Skeletal muscle cell (primary cell): ENCODE measurements at places on chromosomes 2 and 18.

DNA sequence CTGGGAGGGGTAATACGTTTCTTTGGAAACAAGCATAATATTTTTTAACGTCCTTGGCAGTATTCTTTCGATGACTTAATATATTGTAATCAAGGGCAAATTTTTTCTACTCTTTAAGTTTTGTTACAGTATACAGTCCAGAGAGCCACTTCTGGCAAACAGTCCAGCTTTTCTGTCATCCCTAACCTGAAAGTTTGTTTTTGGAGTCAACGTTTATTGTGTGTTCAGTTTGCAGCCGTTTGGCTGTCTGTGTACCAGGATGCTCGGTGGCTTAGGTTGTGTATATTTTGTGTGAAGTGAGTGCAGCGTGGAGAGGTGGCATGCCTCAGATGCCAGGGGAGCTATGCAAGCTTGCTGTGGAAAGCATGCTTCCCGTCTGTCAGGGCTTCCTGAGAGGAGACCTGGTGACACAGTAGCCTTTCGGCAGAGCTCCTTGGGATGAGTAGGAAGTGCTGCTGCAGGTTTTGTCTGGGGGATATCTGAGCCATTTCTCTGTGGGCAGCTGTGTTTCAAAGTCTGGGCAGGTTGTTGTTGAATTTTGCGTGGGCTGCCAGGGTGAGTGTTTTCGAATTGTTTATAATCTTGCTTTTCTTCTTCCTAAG, 14.7 kb downstream of the MAP3K20 start:
- no peak for DNase-seq

- DNase-seq = no peak
Measured at GRCh38 chr2:182115258-182115657, 129.6 kb downstream of the PPP1R1C start.

DNA sequence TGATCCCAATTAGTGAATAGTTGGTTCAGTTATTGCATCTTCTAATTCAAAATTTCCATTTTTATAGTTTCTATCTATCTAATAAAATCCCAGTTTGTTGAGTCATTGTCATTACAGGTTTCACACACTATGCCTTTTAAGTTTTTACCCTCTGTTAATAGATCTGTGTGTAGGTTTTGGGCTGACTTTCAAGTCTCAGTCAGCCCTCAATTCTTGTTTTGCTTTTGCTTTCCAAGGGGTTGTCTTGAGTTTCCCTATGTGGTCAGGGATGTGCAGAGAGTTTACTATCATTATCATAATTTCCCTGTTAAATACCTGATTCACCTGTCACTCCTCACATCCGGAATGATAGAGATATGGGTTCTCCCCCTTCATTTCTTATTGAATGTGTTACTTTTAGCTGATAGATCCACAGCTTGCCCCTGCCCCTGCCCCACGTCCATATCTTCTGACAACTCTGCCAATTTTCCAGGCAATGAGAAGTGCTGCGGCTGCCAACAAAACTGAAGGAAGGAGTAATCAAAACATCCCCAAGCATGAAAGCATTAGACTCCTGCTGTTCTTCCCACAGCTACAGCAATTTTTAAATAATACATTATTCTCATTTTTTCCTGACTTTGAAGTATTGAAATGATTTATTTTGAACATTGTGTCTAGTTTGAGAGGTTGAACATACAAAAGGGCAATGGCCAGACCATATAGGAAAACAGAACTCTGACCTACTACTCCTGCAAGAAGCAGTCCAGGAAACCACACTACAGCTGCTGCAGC, 1064.8 kb downstream of the SUCLG1 start:
- peak; percentile 8 for DNase-seq

- DNase-seq = no peak
Measured at GRCh38 chr2:102736110-102736409, 25.8 kb upstream of the TMEM182 start.

DNA sequence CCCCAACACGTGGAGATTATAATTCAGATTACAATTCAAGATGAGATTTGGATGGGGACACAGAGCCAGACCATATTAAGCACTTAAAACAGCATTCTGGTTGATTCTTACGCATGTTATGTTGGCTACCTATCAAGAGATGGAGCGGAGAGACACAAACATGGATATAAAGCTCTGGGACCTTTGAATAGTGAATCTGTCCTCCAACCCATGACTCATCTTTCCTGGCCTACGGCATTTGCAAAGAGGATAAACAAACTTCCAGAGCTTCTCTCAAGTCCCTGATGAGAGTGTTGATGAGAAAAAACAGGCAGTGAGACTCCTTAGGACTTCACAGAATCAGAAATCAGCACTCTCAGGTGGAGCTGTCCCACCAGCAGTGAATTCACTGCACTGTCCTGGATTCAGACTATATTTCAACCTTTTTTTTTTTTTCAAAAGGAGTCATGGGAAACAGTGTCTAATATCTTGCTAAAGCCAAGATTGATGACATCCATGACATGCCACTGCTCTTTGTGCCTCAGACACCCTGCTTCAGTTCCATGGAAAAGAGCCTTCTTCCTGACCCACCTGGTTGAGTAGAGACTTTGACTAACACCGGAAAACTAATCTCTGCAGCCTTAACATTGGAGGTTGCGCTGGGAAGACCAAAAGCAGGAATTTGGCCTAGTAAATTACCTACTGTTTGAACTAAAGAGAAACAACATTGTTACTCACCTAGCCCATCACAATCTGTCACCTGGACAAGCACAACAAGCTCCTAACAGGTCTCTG, 62.1 kb upstream of the NPAS2 start:
- peak; percentile 95 for DNase-seq

GRCh38 chr18:23838801-23839366, 149.6 kb downstream of the LAMA3 start:
- DNase-seq = no peak

DNA sequence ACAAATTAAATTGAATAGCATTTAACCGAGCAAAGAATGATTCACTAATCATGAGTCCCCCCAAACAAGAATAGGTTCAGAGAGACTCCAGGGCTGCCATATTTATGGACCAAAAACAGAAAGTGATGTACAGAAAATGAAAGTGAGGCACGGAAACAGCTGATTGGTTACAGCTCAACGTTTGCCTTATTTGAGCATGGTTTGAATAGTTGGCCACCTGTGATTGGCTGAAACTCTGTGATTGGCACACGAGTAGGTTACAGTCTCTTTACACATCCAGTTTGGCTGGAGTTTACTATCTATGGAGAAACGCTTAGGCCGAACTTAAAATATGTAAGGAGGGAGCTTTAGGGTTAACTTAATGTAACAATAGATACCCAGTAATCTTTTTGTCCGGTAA, 27.0 kb upstream of the DPYSL5 start:
- DNase-seq = no peak

- no peak for DNase-seq
Measured at GRCh38 chr18:63247506-63247905, 72.1 kb downstream of the BCL2 start.

- no peak for DNase-seq
Measured at GRCh38 chr2:109102588-109103233, 26.3 kb upstream of the SH3RF3 start.
